Mesendoderm (in vitro differentiated cells): ENCODE measurements at places on chromosomes 1 and 21.

DNA sequence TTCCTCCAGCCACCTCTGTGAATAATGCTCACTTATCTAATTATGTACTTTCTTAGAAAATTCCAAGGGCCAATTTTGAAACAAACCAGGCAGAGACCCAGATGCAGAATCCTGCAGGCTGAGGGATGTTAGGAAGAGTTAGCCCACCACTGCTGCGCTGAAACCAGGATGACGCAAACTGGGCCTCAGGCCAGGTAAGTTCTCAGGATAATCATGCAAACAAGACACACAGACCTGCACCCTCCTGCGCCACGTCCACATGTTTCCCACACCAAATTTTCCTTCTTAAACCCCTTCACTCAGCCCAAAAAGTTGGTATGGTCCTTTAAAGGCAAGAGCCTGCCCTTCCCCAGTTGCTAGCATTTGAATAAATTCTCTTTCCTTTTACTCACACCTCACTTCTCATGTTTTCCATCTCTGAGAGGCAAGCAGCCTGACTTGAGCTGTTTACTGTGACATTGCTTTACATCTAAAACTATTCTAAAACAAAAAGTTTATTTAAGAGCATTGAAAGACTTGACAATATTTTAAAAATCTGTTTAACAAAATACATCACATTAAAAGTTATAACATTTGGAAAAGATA lies 887.1 kb downstream of the LRRIQ3 start:
- no peaks in the 10 kb centered on the region for H3K27me3 ChIP-seq
- DNase-seq: peak; percentile 36
- H3K36me3 ChIP-seq: no peaks in the 10 kb centered on the region
- H3K27ac ChIP-seq: no peak overlapping the region
- H3K4me1 ChIP-seq: no peaks in the 10 kb centered on the region

DNA sequence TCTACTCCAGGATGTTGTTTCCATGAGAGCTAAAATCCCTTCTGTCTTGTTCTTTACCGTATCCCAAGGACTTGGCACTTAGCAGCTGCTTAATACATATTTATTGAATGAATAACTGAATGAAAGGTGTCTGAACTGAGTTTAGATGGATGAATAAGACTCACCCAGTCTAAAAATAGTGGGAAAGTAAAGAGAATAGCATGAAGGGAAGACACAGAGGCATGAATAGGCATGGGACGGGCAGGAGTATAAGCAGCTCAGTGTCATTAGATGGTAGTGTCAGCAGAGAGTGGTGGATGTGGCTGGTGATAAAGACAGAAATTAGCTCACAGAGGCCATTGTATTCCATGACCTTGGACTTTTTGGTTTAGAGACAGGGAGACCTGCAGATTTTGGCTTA lies 9.2 kb downstream of the IL12RB2 start:
- no peak overlapping the region for H3K4me3 ChIP-seq
- H3K27ac ChIP-seq: no peak overlapping the region
- DNase-seq: no peak
- no peaks in the 10 kb centered on the region for H3K36me3 ChIP-seq
- no peaks in the 10 kb centered on the region for H3K4me1 ChIP-seq
- H3K27me3 ChIP-seq: no peaks in the 10 kb centered on the region

DNA sequence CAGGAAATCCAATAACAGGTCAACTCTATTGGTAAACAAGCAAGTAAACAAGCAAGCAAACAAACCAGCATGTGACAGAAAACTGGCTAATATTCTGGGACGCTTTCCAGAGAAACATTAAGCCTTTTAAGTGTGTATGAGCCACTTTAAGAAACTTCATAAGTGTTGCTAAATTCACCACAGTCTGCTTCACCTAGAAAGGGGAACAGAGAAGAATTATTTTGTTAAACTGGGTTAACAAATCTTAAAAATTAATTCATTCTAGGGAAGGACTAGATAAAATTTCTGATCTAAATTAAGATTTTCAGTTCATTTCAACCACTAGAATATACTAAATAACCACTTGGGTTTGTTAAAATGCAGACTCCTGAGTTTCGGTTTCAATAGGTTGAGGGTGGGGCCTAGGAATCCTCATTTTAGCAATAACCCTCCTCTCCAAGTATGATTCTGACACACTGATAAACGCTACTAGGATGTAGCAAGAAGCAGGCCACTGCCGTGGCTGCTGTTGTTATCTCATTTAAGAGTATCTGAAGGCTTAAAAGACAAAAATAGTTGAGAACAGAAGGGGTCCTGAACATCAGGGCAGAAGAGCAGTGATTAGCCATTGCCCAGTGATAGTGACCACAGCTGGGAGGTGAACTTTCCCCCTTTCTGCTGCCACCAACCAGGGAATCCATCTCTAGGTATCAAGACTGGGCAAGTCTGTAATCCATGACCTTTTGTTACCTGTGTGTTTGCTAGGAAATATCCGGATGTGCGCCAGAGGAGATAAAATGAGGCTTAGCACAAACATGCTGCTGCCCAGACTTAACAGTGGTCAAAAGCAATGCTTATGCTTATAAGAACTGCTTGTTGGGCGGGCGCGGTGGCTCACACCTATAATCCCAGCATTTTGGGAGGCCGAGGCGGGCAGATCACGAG lies 11.2 kb downstream of the CREG1 start:
- H3K27ac ChIP-seq: no peak overlapping the region
- no peaks in the 10 kb centered on the region for H3K27me3 ChIP-seq

- H3K27me3 ChIP-seq: no peaks in the 10 kb centered on the region
- no peak for DNase-seq
- no peaks in the 10 kb centered on the region for H3K36me3 ChIP-seq
- H3K27ac ChIP-seq: no peak overlapping the region
- H3K4me1 ChIP-seq: peaks cover 10% of the 10 kb centered on the region
Measured at GRCh38 chr21:33949516-33950430, 34.2 kb upstream of the ATP5PO start.

DNA sequence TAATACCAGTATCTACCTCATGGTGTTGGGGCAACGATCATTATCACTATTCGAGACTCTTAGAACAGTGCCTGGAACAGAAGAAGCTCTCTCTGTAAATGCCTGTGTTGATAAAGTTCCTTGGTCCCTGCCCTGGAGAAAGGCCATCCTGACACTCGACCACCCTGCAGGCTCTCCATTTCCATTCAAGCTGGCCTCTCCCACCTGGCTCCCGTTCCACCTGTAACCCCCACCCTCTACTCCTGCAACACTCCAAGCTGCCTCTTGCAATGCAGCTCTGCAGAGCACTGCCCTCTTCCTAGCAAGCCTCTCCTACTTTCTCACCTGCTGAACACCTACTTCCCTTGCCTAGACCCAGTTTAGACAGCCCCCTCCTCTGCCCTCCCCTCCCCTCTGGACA lies 6.1 kb downstream of the SPOCD1 start:
- H3K27ac ChIP-seq: no peak overlapping the region
- no peak for DNase-seq
- no peaks in the 10 kb centered on the region for H3K27me3 ChIP-seq

DNA sequence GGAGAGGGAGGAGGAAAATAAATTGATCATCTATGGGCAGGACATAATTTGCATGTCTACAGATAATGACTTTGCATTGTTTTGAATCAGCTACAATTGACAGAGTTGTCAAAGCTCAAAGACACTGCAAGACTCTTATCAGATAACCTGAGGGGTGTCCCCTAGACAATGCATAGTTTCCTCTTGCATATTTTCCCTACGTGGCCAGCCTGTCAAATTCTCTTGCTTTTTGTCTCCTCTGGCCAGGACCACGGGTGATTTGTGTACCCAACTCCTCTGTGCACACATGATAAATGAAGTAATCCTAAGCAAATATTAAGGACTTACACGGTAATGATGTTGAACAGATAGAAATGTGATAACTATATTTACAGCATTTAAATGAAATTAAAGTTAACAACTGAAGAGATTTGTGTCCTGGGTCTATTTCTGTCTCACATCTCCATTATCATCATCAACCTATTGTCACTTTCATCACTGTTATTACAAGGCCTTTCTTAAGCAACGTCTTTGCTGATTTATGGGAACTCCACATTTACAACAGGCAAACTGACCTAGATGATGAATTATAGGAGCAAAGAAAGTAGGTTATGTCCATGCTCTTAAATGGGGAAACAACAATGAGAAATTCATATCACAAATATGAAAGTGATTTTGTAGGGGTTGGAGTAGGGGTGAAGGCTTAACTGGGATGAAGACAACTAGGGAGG lies 18.8 kb downstream of the BATF3 start:
- peak; percentile 83 for DNase-seq
- H3K4me3 ChIP-seq: no peak overlapping the region
- H3K36me3 ChIP-seq: no peaks in the 10 kb centered on the region
- peaks cover 11% of the 10 kb centered on the region for H3K4me1 ChIP-seq
- H3K27me3 ChIP-seq: no peaks in the 10 kb centered on the region
- H3K27ac ChIP-seq: no peak overlapping the region

GRCh38 chr1:230385158-230385450 lies 41.0 kb downstream of the PGBD5 start:
- H3K4me1 ChIP-seq: peaks cover 7% of the 10 kb centered on the region
- no peaks in the 10 kb centered on the region for H3K27me3 ChIP-seq
- no peaks in the 10 kb centered on the region for H3K36me3 ChIP-seq
- no peak overlapping the region for H3K27ac ChIP-seq
- H3K4me3 ChIP-seq: no peak overlapping the region

- DNase-seq: peak; percentile 25
- no peak overlapping the region for H3K27ac ChIP-seq
- H3K27me3 ChIP-seq: no peaks in the 10 kb centered on the region
- H3K36me3 ChIP-seq: no peaks in the 10 kb centered on the region
- H3K4me1 ChIP-seq: no peaks in the 10 kb centered on the region
- no peak overlapping the region for H3K4me3 ChIP-seq
Measured at GRCh38 chr1:54710841-54711240, 4.8 kb upstream of the TTC4 start.

GRCh38 chr21:33418691-33419090 lies 15.5 kb downstream of the IFNGR2 start:
- H3K4me3 ChIP-seq: no peak overlapping the region
- no peak overlapping the region for H3K27ac ChIP-seq
- no peak for DNase-seq
- peaks cover 4% of the 10 kb centered on the region for H3K4me1 ChIP-seq

DNA sequence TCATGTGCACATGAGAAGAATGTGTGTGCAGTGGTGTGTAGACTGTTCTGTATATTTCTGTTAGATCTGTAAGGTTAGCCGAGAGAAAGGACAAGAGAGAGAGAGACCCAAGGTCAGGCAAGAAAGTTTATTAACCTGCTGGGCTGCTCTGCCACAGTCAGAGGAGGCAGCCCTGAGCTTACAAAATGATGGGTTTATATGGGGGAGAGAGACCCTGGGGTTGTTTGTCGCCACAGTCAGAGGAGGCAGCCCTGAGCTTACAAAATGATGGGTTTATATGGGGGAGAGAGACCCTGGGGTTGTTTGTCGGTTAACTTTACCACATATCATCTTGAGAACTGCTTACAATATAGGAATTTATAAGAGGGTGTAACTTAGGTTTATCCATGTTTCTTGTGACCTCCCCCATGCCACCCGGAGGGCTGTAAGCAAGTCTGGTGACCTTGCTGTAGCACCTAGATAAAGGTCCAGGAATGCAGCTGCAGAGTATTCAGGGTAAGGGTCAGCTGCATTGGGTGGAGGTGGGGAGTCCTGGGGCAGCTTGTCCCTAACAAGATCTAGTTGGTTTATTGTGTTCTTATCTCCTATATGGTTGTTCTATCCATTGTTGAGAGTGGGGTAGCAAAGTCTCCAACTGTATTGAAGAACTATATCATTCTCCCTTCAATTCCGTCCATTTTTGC lies 9.3 kb upstream of the ZBTB40 start:
- peak; percentile 87 for DNase-seq
- H3K4me1 ChIP-seq: peaks cover 2% of the 10 kb centered on the region
- H3K4me3 ChIP-seq: no peak overlapping the region
- H3K36me3 ChIP-seq: no peaks in the 10 kb centered on the region
- no peaks in the 10 kb centered on the region for H3K27me3 ChIP-seq
- H3K27ac ChIP-seq: peak overlapping the region; percentile 80

DNA sequence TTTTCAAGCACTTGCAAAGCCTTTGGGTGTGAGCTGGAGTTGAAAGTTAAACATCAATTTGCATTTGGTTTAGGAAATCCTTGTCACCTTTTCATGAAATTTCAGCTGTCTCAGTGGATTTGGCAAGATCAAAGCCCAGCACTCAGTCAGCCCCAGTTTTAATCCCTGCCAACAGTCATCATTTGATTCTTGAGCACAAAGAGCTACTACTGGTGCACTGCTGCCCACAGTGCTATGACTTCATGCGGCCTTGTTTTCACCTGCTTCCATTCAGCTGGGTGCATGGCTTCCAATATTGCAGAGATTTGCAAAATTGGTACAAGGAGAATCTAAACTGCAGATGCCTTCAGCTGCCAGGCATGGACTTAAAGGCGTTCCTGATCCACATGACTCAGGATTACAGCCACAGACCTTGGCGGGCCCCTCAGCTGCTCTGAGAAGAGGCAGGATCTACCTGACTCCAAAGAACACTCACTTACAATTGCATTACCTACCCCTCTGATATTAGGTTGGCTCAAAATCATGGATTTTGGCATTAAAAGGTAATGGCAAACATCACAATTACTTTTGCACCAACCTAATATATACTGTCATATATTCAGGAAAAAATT lies 259.1 kb downstream of the DSCAM start:
- peak overlapping the region; percentile 33 for H3K27ac ChIP-seq
- no peak overlapping the region for H3K4me3 ChIP-seq
- H3K36me3 ChIP-seq: no peaks in the 10 kb centered on the region
- H3K27me3 ChIP-seq: no peaks in the 10 kb centered on the region
- peaks cover 6% of the 10 kb centered on the region for H3K4me1 ChIP-seq

- H3K4me3 ChIP-seq: no peak overlapping the region
- peak; percentile 80 for DNase-seq
- H3K27me3 ChIP-seq: no peaks in the 10 kb centered on the region
- H3K27ac ChIP-seq: no peak overlapping the region
Measured at GRCh38 chr1:36161641-36162531, 5.9 kb downstream of the MAP7D1 start.

DNA sequence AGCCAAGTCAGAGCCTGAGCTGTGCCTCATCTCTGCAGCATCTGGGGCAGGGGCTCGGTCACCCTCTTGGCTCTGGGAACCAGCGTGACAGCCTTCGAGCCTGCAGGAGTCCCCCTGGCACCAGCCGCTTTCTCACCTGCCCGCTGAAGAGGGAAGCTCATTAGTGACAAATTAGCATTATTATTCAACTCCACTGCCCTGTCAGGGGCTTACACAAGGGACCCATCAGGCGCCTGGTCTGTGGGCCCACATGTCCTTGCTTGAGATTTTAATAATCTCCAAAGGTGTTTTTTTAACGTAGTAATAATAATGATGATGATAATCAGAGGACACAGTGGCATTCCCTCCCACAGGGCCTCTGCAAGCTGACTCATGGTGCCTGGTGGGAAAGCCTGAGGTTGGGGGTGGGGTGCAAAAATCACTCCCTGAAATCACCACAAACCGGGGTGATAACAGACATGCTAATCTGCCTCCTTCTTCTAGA lies 98.1 kb upstream of the IGSF21 start:
- H3K36me3 ChIP-seq: no peaks in the 10 kb centered on the region
- no peak overlapping the region for H3K27ac ChIP-seq
- DNase-seq: peak; percentile 80
- H3K4me3 ChIP-seq: no peak overlapping the region
- peaks cover 9% of the 10 kb centered on the region for H3K4me1 ChIP-seq
- no peaks in the 10 kb centered on the region for H3K27me3 ChIP-seq
